CD4-positive, alpha-beta T cell treated with Interleukin-4 for 1 hour (primary cell): ENCODE measurements at places on chromosomes 1 and 21.

GRCh38 chr1:22972760-22973159 is at the start of gene LACTBL1:
TSS of gene LACTBL1 (minus strand) at chr1:22972866. CDS start at chr1:22972316, 550 bp downstream.
- DNase-seq, result no peak

- no peak for DNase-seq
Observed at GRCh38 chr21:27569091-27569490, 602.2 kb upstream of the ADAMTS5 start.

DNA sequence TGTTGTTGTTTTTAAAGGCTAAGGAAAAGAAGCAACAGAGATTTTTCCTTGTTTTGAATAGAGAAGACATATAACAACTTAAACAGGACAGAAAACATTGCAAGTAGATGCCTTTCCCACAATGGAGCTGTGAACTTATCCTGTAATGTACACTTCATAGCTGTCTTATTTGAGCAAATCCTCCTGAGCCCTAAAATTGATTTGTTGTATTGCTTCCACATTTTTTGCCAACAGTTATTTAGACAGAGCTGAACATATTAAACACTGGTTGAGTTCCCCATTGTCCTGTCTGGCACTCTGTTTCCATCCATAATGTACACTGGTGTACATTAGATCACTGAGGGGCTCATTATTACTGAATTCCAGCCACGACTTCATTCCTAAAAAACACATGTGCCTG is 32.2 kb downstream of the CACHD1 start:
- no peak for DNase-seq

- DNase-seq, result no peak
Observed at GRCh38 chr1:182687361-182687760, 3.0 kb upstream of the RGS8 start.

DNA sequence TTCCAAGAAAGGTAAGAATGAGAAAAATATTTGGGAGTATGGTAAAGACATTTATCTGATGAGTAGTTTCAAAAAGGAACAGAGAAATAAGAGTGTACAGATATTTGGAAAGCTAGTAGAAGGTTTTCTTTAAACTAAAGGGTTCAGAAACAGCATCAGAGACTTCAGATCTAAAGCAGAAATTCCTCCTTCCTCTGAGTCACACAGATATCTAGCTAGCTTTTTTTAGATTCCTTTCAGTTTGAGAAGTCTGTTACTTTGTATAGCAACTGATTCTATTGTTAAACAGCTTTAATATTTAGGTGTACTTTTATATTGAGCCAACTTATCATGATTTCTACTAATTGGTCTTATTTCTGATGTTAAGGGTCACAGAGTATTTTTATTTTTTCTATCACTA is 4.7 kb downstream of the AMY2B start:
- DNase-seq, result no peak

- no peak for DNase-seq
Observed at GRCh38 chr1:17118268-17118667, 983 bp downstream of the PADI2 start.
